Suppressor macrophage treated with lipopolysaccharide for 4 hours (primary cell): ENCODE measurements at places on chromosomes 4 and X.

DNA sequence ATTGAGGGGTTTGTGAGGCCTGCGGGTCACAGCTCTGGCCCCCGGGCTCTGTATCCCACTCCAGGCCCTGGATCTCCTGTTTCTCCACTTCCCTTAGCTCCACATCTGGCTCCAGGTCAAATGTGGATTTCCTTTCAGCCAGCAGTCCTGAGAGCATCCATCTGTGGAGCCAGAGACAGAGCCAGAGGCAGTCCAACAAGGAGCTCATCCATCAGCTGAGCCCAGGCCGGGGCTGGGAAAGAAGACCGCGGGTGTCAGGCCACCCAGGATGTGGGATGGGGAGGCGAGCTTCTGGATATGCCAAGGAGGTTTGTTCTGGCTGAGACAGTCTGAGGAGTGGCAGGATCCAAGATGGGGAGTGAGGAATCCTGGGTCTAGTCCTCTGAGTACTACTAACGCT, 91.7 kb downstream of the EFNB1 start:
- no peak for DNase-seq

DNA sequence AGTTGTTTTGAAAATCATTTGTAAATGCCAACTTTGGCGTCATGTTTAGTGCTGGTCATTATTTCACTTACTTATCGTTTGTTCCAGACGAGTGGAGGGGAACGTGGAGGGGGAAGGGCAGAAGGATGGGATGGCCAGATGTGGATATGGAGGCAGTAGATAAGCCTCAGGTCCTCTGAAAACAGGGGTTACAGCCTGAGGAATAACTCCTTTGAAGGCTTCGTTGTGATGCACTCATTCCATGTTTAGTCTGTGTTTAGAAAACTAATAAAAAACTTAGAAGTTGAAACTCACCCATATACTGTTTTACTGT, 1.1 kb downstream of the MOB1B start:
- DNase-seq: peak; percentile 42

DNA sequence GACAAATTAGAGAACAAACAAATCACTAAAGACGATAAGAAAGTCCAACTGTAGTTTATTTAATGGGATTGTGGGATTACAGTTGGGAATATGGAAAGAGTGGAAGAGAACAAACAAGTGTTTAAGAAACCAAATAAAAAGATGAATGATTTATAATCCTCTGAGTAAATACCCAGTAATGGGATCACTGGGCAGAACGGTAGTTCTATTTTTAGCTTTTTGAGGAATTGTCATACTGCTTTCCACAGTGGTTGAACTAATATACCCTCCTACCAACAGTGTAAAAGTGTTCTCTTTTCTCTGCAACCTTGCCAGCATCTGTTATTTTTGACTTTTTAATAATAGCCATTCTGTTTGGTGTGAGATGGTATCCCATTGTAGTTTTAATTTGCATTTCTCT, 15.0 kb downstream of the C4orf51 start:
- DNase-seq: no peak

DNA sequence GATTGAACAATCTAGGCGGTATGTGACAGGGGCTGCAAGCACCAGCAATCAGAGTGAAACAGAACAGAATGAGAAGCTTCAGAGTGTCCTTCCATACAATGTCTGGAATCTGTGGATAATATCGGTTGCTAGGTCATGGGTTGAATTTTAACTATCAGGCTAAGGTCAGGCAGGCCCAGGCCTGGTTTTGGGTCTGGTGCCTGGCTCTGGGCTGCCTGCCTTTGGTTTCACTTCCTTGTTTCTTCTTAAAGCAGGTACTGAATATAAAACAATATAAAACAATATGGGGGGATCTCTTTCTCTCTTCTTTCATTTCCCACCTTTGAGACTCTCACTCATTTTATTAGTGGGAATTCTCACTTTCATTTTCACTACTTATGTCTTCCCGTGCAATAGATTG, 962.0 kb downstream of the CCSER1 start:
- no peak for DNase-seq

DNA sequence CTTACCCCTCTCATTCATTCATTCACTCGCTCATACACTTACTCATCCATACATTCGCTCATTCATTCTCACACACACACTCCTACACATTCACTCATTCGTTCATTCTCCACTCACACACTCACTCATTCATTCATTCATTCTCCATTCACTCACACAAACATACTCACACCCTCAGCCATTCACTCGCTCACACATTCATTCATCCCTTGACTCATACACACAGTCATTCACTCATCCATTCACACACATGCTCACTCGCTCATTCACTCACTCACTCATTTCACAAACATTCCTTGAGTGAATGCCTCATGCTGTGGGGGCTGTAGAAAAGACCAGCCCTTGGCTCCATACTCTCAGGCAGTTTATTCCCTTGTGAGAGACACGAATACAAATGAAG, 151.1 kb upstream of the MAMLD1 start:
- no peak for DNase-seq

DNA sequence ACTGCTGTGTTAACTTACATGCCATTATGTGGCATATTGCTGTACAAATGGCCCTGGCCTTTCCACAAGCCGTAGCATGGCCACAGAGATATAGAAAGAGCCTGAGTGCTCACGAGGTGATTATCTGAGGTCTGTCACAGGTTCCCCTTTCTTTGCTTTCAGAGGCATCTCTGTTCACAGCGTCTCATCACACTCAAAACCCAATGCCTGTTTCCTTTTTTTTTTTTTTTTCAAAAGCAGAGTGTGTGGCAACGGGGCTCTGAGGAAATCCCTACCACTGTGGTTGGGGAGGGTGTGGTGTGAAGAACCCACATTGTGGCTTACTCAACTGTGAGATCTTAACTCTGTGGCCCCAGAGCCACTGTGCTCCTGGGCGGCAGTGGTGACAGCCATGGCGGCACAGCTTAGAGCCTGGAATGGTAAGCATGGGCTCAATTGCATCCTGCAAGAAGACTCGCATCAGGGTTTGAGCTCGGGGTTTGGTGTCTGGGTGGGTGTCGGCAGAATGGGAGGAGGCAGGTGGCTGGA, 30.8 kb downstream of the RTL5 start:
- peak; percentile 86 for DNase-seq

DNA sequence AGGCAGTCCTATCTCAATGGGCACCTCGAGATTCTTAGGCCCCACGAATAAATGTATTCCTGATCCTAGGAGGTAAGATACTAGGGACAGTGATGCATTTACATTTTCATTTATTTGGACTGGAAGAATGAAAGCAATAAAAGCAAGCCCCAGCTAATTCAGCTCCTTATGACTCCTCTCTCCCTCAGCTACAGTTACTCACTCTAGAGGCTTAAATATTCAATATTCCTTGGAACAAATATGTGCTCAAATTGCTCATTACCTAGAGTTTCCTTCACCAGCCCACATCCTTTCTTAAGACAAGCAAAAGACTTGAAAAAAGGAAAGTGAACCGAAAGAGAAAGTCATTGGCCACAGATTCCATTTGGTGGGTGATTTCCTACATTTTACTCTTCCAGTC, 13.9 kb downstream of the PAGE2 start:
- peak; percentile 11 for DNase-seq

DNA sequence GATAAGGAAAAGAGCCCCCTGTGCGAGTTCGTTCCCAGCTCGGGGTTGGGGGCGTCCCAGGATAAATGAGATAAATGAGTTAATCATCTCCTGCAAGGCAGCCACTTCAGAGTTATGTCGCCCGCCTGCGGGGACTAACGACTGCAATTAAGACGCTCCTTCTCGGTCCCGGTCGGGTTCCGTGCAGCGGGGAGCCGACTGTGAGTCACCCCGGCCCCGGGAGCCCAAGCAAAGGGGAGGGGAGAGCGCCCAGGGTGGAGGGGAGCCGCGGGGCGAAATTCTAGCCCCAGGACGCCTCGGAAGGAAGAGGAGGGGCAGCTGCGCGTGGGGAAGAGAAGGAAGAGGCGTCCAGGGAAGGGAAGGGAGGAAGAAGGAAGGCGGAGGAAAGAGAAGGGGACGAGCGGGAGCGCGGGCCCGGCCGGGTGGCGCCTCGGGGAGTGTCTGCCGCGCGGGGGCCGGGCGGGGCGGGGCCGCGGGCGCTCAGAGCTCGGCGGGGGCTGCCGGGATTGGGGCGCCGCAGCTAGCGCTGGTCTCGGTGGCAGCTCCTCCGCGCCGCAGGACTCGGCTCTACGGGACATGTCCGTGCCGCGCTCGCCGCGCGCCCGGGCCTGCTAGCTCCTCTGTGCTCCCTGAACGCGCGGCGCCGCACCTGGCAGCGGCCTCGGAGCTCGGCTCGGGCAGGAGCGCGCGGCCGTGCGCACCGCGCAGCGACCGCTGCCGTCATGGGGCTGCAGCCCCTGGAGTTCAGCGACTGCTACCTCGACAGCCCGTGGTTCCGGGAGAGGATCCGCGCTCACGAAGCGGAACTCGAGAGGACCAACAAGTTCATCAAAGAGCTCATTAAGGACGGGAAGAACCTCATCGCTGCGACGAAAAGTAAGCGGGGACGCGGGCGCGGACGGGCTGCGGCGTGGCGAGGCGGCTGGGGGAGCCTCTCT, at the start of gene ARHGAP10:
Gene ARHGAP10, plus strand, starts transcription at position 509 of the 938 bp plus-strand sequence. Its CDS starts 214 bp downstream, at position 723.
- DNase-seq: peak; percentile 67

- no peak for DNase-seq
These were observed 17.0 kb upstream of the MAGED1 start for GRCh38 chrX:51876441-51876840.

GRCh38 chr4:152609481-152609880, 70.3 kb downstream of the TMEM154 start:
- DNase-seq: no peak

- no peak for DNase-seq
These were observed 5.8 kb downstream of the TSC22D3 start for GRCh38 chrX:107769581-107770317.

DNA sequence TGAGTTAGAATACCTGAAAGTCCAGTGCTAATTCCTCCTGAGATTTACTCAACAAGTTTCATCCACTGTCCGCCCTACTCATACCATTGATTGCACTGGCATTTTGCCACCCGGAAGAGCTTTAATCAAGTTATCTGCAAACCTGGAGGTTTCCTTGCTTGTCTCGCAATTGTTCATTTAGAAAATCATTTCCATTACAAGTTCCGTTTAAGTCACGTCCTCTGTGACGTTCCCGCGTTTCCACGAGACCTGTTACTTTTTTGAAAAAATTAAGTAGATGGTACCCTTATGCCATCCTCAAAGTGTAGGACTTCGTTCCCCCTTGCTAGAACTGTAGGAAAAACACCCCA, 761 bp upstream of the FRYL start:
- DNase-seq: peak; percentile 56

GRCh38 chr4:58368221-58368620, 1258.0 kb upstream of the IGFBP7 start:
- no peak for DNase-seq

DNA sequence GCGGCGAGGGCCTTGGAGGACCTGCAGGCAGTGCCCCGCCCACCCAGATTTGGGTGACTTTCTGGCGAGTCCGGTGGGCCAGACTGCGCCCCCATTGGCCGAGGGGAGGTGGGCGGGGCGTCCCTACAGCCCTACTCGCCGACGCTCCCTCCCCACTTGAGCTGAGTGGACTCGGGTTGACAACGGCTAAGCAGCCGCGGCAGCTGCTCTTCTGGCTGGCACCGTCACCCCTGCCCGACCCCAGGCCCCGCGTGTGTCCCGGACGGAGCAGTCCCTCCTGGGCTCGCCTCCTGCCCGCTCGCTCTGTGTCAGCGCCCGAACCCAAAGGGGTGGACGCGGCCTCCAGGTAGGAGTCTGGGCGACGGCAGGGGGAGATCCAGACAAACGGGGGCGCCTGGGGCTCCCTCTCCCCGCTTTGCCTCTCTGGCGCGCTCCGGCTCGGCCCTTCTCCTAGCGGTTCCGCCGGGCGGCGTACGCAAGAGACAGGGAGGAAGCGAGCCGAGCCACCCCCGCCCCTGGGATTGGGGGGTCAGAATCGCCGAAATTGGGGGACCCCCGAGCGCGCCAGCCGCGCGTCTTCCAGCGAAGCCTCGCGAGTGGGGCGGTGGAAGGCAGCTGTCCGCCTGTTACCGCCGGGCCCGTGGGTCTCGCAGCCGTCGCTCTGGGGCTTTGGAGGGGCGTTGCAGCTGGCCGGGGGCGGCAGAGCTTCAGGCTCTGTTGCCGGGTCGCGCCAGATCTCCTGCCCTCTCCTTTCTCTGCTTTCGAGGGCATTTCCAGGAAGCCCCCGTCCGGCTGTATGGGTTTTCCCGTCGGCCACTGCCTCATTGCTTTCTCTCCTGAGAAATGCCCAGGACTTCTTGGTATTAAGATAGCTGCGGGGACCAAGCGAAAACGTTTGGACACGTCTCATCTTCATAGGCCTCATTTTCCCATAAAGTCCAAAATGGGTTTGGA, 46.3 kb downstream of the STARD8 start:
- peak; percentile 70 for DNase-seq

GRCh38 chrX:109830157-109830703, 97.2 kb upstream of the ACSL4 start:
- DNase-seq: no peak

GRCh38 chr4:168868044-168868781, 141.8 kb downstream of the CBR4 start:
- no peak for DNase-seq

DNA sequence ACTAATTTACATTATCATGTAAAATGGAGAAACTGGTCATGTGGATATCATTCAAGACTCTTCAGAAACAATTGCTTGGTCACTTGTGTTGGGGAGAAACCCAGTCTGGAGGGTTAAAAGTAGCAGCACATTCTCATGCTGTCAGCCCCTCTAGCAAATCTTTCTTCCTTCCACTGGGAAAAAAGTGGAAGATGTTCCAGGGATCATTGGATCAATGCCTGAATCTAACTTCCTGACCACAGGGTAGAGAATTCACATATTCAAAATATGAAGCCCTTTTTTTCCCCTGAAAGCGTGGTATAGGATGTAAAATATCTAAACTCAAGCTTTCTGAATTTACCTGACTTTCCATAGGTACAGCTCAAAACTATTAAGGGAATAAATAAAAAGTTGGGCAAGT, 98.0 kb downstream of the CXCL13 start:
- DNase-seq: no peak

- DNase-seq: no peak
These were observed 45.7 kb downstream of the ING2 start for GRCh38 chr4:183550345-183551093.

DNA sequence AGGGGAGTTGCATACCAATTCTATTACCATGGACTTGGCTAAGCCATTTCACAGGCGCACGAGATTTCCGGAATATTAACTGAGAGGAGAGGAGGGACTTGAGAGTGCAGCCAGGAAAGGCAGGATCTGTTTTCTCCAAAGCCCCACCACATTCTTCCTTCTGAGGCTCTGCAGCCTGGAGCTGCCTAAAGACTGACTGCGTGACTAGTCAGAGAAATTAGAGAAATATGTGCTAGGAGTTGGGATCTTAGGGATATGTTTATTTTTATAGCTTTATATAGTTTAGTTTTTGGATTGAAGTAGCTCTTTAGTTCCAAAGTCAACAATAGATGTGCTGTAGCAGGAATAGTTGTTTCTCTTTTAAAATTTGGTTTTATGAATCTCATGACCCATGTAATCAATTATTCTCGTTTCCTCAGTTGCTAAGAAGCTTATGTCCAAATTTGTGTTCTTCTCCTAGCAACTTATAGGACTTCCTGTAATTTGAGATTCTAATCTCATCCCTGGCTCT, 300.1 kb upstream of the DDX53 start:
- no peak for DNase-seq

- no peak for DNase-seq
These were observed 25.6 kb downstream of the ZRSR2 start for GRCh38 chrX:15815779-15816437.

GRCh38 chr4:103329642-103330041, 131.5 kb upstream of the CENPE start:
- DNase-seq: no peak
